ENCODE measurements at places on chromosomes 7 and 10.

DNA sequence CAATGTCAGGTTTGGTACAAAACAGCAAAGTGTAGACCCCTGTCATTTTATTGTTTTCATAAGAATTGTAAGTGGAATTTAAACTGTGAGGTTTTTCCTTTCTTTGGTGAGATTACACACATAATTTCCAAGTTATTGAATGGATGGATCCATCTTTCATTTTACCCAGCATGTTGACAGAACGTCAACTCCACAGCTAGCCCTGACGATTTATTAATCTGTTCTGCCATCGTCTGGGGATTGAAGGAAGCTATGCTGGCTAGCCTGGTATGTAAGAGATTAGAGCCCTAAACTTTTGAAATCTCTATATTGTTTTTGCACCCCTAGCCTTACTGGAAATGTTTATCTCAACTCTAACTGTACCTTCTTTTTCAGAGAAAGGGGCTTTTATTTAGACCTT lies 8.6 kb downstream of the WNT16 start:
- no peak for DNase-seq

DNA sequence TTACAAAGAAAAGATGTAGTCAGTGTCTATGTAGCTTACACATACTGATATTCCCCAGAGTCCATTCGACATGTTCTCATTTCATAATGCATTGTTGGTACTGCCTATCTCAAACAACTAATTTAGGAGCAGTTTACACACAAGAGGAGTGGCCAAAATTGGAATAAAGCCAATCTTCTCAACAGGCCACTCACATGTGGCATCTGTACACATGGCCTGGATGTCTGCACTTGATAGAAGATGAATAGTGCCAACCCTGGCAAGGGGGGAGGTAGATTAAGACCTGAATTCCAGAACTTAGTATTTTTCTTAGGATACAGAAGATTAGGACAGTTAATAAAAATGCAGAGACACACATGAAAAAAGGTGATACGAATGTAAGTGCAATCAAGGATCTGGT lies 125.3 kb upstream of the STARD3NL start:
- DNase-seq, result no peak

DNA sequence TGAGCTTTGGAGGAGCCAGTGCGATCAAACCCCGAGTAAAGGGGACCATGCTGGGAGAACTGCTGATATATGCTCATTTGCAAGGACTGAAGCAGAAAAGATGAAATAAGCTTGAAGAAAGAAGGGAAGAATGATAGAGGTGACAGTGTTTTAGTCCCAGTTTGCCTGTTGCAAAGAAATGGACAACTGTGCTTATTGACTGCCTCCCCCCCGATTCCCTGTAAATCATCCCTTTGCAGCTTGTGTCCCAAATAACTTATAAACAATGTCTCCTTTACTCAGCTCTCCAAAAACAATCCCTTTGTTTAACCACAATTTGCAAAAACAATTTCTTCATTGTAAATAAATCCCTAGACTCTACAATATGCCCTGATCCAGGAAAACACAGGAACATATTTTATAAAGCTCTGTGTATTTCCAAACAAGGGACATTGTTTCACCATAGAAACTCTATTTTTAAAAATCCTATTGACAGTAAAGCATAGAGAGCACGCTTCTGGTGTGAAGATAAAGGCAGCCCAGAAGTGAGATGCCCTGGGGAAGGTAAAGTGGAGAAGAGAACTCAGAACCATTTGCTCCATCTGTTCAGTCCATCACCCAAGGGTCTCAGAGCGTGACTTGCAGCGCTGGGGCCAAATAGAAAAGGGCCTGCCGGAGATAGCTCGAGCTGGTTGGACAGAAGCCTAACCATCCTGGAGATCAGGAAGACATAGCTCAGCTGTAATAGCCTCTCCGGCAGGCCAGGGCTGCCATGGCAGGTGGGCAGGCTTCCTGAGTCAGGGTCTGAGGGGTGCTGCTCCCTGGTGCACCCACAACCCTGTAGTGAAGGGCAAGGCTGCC lies 280.5 kb downstream of the WDR11 start:
- no peak for DNase-seq

DNA sequence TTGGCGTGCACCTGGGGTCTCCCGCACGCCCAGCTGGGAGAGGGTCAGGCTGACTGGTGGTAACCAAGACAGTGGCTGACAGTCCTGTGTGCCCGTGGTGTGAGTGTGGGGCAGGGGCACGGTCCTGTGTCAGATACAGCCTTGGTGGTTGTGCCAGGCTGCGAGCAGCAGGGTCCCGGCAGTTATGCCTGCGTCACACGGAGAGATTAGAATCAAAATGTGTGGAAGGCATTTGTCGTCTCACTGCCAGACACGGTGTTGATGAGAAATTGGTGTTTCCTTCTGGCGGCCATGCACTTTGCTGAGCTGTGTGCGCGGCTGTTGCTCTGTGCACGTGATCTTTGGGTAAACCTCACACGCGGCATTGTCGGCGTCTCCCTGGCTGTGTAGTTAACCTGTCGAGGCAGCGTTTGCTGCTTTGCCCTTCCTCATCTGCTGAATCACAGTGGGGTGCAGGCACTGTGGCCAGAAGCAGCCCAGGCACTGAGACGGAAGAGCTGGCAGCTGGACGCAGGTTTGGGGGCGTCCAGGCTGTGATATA lies 87.7 kb downstream of the NKX6-2 start:
- DNase-seq, result no peak

GRCh38 chr7:16063716-16064675 lies 357.3 kb downstream of the CRPPA start:
- DNase-seq, result no peak

GRCh38 chr7:139683137-139683921 lies 94.5 kb downstream of the HIPK2 start:
- DNase-seq, result no peak

DNA sequence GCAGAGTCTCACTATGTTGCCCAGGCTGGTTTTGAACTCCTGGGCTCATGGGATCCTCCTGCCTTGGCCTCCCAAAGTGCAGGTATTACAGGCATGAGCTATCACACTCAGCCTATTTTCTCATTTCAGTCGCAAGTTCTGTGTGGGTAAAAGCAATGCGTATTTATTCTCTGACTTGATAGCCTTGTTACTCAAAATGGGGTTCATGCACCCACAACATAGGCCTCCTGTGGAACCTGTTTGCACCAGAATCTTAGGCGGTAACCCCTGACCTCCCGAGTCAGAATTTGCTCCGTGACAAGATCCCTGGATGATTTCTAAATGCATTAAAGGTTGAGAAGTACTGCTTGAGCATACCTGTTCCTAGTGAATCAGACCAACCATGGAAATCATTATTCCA lies 7.3 kb downstream of the IL2RA start:
- no peak for DNase-seq

DNA sequence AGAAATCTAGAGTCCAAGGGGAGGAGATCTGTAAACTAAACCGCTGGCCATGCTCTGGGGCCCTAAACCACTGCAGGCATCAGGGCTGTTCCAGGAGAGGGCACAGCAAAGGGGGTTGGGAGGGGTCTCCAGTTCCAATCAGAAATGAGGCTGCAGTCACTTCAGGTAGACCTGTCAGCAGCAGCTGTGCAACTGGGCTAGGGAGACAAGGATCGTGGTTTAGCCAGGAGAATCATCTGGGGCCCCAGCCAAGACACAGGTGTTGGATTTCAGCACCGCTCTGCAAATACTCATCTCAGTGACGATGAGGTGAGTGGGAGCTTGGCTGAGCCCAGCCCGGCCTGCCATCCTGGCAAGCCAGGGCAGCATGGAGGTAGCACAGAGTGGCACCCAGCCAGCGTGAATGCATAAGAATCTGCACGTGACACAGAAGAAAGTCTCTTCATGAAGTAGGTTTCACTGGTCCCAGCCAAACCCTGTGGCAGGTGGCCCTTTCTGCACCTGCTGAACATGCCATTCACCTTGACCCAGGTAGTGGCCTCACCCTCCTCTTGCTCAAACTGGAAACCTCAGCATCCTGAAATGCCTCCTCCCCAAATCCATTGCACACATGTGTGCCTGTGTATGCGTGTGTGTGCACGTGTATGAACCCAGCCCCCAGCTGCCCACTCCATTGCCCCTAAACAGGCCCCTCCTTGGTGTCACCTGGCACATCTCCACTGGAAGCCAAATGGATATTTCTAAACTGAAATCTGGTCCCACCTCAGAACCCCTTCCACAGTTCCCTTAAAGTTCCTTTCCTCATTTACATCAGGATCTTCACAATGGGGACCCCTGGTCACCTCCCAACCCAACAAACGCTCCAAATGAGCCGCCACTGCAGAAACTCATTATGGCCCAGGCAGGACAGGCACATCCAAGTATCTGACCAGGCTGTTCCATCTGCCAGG lies 9.6 kb downstream of the GPRIN2 start:
- DNase-seq, result no peak

DNA sequence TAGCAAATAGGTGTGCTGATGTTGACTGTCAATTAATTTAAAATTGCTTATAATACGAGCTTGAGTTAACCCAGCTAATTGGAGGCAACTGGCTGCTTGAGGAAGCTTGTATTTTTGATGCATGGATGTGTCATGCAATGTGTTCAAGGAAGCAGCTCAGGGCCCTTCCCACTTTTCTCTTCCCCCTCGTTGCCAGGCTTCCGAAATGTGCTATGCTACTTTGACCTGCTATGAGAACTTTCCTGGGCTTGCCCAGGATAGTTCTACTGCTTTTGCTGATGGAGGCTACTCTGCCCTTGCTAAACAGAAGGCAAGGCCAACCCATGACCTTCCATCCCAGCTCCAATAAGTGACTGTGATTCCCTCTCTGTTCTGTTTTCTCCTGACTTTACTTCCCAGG lies 24.4 kb downstream of the PLCE1 start:
- DNase-seq, result no peak

DNA sequence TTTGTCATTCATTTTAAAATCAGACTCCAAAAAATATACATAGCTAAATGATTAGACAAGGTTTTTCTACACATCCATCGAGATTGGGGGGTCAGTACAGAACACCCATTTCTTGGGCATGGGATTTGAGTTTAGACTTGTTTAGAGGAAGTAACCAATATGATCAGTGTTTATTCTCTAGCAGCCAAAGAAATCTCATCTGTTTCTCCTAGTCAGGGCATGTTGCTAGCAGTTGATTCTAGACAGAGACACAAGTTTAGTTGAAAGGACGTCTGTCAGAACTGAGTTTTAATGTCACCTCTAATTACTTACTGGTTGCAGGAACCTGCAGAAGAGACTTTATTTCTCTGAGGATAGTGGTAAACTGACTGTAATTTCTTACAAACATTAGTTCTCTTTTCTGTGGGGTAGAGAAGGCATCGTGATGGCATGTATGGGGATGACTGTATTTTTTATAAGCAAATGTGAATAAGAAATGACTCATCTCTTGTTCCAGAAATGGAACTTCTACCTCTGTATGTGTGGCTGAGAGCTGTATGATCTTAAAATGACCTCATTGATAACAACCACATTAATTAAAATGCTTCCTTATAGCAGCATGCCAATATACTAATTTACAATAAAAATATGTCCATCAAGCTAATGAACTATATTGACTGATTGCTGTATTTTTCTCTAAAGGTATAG lies 30.6 kb upstream of the RHOBTB1 start:
- DNase-seq, result no peak

DNA sequence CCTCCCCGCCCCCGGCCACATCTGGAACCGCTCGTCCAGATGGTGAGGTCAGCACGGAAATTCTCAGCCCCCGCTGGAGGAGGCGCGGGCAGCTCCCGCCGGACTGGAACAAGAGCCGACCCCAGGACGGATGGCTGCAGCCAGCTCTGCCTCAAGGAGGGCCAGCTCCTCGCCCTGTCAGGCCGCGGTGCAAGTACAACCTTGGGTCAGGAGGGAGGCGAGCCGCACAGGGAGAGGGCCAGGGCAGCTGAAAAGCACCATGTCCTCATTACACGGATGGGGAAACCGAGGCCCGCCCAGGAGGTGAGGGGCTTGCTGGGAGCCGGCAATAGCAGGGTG lies 3.8 kb upstream of the GRIFIN start:
- DNase-seq, result no peak

GRCh38 chr10:69838853-69839252 lies 37.1 kb downstream of the COL13A1 start:
- DNase-seq, result no peak

GRCh38 chr10:102065561-102066398 lies 631 bp downstream of the HPS6 start:
- DNase-seq, result no peak

GRCh38 chr10:8908013-8908412 lies 853.5 kb downstream of the GATA3 start:
- no peak for DNase-seq

- no peak for DNase-seq
Observed at GRCh38 chr10:74118804-74119203, 31.8 kb downstream of the AP3M1 start.

DNA sequence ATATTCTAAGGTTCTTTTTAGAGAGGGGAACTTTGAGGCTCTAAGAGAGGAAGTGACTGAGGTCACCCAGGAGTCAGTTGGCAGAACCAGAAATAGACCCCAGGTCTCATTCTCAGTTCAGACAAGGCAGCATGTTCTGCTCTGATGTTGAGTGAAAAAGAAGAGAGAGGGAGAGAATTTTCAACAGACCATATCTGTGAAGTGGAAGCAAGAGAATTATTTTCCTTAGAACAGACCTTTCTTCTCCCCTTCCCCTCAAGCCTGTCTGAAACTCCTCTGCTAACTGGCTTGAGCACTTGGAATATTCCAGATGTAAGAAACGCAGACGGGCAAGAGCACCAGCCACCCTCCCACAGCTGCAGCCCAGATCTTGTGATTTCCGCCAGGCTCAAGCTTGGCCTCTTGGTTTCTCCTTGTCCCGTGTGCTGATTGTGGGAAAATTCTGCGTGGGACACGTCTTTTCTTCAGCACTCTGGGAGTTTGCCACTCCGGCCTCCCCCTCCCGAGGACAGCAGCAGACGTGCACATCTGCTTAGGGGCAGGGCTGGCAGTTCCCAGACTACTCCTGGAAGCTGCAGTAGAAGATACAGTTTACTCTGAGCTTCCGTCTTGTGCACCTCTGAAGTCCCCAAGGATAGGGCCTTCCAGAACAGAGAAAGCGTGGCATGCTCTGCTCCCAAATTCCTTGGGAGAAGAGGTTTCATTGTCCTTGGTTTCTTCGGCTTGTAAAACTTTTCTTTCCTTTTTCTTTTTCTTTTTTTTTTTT lies 22.7 kb upstream of the IKZF1 start:
- DNase-seq, result no peak

DNA sequence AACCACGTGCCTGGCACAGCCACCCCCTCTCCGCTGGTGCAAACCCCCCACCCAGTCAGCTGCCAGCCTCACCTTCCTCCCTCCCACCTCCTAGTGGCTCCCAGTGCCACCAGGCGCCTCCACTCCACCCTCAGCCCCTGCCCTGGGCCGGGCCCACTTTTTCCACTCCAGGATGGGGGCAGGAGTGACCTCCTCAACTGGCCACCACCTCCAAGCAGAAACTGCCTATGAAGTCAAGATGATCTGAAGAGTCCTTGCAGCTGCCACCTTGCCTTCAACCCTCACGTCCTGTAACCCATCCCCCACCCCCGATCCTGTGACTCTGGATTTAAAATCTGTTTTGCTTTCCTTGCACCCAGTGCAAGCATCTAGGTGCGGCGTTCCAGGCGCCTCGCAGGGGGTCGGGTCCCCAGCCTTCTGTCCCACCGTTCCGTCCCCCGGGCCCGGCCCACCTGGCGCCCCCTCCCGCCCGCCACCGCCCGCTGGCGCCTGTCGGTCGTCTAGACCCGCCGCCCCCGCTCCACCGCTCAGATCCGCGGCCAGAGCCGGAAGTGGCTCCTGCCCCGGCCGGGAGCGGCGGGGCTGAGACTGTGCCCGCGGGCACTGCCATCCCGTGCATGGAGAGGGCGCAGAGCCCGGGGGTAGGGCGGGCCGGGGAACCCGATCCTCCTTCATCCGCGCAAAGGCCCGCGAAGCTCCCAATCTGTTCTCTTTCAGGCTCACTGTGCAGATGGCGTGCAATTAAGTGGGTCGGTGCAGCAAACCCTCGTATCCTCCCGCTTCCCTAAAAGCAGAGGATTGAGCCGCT lies 51.2 kb upstream of the GTF2I start:
- no peak for DNase-seq
